ENCODE measurements at places on chromosomes 1 and 21.

DNA sequence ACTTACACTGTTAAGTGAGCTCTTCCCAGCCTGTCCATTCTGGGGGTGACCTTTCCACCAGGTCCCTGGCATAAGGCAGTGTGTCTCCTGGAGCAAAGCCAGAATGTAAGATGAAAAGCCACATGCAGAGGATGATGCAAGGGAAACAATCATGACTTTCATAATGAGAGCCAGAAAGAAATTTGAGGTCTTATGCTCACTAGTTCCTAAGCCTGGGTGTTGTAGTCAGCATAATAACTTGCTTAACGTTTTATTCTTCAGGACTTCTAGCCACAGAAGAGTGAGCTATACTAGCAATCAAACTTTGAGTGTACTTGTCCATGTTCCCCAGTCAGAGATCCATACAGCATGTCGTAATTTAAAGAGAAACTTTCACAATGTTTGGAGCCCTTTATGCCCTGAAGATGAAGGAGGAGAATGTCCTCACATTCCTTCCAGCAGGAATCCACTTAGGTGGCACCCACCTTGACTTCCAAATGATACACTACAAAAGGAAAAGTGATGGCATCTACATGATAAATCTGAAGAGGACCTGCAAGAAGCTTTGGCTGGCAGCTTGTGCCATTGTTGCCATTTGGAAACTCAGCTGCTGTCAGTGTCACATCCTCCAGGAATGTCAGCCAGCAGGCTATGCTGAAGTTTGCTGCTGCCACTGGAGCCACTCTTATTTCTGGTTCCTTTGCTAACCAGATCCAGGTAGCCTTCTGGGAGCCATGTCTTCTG, 60.5 kb upstream of the FOXD3 start:
- no peak for DNase-seq

- no peak for DNase-seq
These were observed 25.5 kb downstream of the CD58 start for GRCh38 chr1:116545359-116545705.

DNA sequence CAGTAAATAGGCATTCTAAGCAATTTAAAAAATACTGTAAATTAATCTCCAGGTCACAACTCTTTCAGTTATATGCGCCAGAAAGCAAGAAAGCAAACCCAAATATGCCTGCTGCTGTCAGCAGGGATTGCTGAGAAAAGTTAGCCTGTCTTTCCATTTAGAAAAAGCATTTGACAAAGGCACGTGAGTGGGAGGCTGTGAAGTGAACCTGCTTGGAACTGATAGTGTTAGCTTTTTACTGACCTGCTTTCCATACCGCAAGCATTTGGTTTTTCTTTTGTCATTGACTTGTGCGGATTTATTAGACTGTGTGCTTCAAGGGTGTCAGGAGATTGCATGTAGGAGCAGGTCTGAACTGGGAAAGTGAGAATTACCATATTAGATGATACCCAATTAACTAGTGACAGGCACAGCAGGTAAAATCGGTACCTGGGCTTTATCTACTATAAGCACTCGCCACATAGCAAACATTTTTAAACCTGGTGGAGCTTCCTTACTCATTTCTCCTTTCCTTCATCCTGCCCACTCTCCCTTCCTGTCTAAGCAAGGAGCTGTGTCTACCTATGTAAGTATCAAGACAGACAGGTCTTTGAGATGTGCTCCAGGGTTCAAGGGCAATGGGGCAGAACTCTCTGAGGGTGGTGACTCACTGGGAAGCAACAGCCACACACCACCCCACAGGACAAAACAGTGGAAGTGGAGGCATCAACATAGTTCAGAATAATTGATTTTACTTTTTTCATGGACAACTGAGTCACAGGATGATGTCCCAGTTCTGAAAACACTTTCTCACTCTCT, 323.9 kb downstream of the DISC1 start:
- no peak for DNase-seq

GRCh38 chr1:226579781-226580323, 31.3 kb downstream of the STUM start:
- no peak for DNase-seq

- DNase-seq = no peak
These were observed 75.3 kb downstream of the ST6GALNAC5 start for GRCh38 chr1:76942549-76942948.

DNA sequence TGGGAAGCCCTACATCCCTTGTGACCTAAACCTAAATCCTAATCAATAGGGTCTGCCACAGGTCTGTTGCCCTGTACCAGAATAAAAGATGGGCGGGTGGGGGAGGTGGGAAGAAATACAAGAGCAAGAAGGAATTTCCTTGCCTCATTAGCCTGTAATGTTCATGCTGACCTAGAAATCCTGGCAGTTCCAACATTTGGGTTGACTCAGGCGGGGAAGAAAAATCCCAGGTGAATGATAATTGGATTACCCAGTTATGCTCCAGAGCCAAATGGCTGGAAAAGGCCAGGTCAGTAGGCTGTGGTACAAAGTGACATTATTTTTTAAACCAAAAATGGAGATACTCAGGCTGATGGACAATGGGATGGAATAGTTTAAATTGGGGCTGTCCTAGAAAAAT, 27.3 kb upstream of the A3GALT2 start:
- no peak for DNase-seq

- DNase-seq = no peak
These were observed 458.3 kb upstream of the BEND5 start for GRCh38 chr1:49234988-49235387.

- no peak for DNase-seq
These were observed 819 bp upstream of the GPR3 start for GRCh38 chr1:27391511-27392095.

DNA sequence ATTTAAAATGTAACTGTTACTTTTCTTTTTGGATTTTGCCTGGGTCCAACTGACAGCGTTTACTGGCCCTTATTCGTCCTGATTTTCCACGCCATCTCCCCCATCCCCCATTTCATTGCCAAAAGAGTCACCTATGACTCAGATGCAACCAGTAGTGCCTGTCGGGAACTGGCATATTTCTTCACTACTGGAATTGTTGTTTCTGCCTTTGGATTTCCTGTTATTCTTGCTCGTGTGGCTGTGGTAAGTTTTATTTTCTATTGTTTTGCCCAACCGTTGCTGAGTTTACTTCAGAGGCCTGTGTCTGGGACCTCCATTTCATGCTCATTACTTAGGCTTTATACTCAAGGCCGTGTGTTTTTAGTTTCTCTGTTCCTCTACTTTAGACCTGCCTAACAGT, 9.3 kb downstream of the LEPR start:
- no peak for DNase-seq

DNA sequence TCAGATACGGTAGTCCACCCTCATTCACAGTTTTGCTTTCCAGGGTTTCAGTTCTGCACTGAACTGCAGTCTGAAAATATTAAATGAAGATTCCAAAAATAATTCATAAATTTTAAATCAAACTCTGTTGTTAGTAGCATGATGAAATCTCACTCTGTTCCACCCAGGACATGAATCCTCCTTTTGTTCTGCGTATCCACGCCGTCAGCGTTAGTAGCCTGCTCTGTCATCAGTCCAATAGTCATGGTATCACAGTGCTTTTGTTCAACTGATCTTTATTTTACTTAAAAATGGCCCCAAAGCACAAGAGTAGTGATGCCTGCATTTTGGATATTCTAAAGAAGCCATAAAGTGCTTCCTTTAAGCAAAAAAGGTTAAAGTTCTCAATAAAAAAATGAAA, 23.9 kb downstream of the CHD1L start:
- no peak for DNase-seq

GRCh38 chr1:7536891-7537591, 234.1 kb upstream of the VAMP3 start:
- no peak for DNase-seq

GRCh38 chr21:19781881-19782652, 1216.1 kb upstream of the NCAM2 start:
- DNase-seq = no peak

GRCh38 chr1:224696891-224697765, 81.0 kb downstream of the CNIH3 start:
- no peak for DNase-seq

- DNase-seq = no peak
These were observed 13.1 kb upstream of the FCER1A start for GRCh38 chr1:159289060-159289459.

DNA sequence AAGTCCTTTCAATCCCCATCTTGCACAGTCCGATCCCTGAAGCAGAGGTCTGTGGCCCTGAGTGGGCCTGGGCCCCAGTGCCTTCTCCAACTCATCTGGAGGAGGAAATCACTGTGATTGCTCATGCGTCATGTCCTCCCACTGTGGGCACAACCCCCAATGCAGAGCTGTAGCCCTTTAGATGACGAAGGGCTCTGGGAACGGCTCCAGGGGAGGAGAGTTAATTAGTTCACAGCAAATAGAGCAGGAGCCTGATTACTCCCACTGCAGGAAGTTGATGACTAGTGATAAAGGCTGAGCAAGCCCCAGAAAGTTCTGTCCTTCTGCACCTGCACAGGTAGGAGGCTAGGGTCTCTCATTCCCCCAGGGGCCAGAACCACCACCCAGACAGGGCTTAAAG, 111.5 kb downstream of the CCDC185 start:
- no peak for DNase-seq

DNA sequence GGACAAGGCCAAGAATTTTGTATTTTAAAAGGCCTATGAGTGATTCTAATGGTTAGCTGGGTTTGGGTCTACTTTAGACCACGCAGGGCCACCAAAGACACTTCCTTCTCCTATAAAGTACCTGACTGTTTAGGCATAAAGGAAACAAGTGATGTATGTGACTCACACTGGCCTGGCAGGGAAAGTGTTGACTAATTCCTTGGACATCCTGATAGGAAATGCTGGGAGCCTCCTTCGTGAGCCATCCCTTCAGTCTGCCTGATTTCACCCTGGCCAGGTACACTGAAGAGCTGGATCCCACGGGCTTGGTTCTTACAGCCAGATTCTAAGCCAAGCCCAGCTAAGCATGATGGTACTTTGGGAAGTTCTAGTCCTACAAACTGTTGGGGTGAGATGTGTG, 100.5 kb upstream of the HMGB4 start:
- no peak for DNase-seq

All from cerebellar nuclear complex (tissue), 1 donor.